ENCODE measurements at places on chromosomes 3 and 15.

DNA sequence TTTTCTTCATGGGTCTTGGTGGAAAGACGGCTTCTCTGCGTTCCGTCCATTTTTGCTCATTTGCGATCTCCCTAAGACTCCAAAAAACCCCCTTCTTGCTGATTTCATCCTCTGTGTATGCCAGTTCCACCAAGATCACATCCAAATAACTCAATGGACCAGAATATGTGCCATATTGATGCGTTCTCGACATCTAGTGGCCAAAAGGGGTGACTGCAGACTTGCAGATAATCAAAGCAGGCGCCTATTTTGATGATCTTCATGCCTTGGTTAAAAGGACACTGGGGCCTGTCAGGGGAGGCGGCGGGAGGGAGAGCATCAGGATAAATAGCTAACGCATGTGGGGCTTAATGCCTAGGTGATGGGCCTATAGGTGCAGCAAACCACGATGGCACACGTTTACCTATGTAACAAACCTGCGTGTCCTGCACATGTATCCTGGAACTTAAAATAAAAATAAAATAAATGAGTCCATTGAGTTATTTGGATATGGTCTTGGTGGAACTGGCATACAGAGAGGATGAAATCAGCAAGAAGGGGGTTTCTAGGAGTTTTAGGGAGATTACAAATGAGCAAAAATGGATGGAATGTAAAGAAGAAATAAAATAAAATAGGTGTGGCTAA is 104.2 kb upstream of the RAD18 start:
- peak; percentile 12 for DNase-seq

DNA sequence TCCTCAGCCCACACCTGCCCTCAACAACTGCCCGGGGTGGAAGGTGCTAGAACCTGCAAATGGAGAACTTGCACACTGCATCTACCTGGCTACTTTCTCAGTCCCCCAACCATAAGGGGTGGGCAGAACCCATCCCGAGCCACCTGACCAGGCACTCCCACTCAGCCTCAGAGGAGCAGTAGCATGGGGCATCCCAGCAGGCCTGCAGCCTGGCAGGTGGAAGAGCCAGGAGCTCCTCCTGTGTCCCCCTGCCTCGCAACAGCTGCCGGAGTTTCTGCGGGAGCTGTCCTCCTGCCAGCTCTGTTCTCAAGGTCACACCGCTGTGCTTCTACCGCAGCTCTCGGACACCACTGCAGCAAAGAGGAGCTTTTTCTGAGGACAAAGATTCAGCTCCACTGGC is 27.5 kb downstream of the RAB6B start:
- DNase-seq = peak; percentile 38

GRCh38 chr3:44762690-44763089 is 1.1 kb downstream of the KIF15 start:
- no peak for DNase-seq

GRCh38 chr15:64755427-64755940 is 19.9 kb downstream of the RBPMS2 start:
- no peak for DNase-seq

- DNase-seq = no peak
Observed at GRCh38 chr3:66904831-66905493, 93.1 kb upstream of the KBTBD8 start.

GRCh38 chr3:161409858-161410257 is 38.5 kb upstream of the SPTSSB start:
- no peak for DNase-seq

DNA sequence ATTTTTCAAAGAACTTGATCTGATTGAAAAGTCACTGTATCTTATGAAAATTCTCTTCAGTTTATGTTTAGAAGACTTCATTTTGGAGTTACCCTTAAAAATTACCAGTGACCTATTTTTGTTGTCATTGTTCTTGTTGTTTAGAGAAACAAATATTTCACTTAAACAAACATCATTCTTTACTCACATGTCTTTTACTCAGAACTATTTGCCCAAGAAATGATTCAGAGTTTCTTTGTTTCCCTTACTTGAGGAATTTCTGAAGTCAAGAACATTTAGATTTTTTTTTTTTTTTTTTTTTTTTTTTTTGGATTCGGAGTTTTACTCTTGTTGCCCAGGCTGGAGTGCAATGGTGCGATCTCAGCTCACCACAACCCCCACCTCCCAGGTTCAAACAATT is 259.6 kb upstream of the UBE2E1 start:
- DNase-seq = no peak

DNA sequence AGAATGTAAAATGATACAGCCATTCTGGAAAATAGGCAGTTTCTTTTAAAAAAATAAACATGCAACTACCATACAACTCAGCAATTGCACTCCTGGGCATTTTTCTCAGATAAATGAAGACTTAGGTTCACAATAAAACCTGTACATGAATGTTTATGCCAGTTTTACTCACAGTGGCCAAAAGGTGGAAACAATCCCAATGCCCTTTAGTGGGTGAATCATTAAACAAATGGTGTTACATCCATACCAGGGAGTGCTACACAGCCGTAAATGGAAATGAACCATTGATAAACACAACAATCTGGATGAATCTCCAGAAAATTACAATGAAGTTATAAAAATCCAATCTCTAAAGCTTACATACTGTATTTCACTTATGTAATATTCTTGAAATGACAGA is 140.3 kb downstream of the ADAMTSL3 start:
- DNase-seq = no peak

DNA sequence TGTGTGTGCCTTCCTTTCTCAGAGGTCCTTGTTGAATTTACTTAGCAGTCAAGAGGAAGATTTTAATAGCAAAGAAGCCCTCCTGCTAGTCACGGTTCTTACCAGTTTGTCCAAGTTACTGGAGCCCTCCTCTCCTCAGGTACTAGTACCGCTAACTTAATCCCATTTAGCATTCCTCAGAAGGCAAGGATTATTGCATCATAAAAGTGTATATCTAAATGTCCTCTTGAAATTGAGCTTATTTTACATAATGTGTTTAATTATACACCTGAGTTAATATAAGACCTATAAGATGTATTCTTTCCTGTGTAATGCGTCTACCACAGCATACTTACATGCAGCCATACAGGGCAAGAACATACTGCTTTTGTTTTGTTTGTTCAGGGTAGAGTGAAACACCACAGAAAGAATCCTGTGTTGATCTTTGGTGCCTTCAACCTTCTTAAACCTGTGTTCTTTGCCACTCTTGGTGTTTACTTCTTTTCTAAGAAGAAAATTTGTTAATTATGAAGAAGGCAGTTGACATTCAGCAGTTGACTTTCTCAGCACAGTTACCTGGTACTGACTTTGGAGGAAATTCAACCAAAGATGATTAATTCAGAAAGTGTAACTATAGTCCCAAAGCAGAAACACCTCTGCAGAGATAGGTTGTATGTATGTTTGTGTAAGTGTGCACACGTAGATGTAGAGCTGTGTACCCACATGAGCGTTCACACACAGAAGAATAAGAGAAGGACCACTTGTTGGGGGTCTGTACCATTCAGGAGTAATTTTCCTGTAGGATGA is 33.1 kb downstream of the POLG start:
- no peak for DNase-seq

GRCh38 chr3:122353893-122354401 is 28.9 kb downstream of the CSTA start:
- no peak for DNase-seq

DNA sequence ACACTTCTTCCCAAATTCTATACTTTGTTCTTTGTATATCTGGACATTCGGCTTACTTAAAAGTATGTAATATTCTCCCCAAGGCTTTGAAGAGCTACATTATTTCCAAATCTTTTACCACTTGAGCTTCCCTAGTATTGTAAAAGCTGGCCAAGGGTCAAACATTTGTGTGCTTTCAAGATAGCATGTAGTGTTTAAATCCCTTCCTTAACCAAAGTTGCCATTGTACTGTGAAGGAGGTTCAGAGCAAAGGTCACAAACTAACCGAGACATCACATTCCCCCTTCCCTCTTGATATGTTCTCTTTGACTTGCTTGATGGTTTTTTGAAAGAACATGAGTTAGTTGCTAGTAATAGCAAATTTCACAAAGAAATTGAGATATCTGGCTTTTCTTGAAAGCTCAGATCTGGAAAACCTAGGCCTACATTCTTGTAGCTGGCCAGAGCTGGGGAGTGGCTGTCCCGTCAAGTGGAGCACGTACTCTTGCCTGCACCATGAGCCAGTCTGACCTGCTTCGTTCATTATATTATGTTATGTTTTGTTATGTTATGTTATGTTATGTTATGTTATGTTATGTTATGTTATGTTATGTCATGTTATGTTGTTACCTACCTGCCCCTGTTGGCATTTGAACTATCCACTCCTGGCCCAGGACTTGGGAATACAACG is 60.2 kb downstream of the FILIP1L start:
- no peak for DNase-seq

DNA sequence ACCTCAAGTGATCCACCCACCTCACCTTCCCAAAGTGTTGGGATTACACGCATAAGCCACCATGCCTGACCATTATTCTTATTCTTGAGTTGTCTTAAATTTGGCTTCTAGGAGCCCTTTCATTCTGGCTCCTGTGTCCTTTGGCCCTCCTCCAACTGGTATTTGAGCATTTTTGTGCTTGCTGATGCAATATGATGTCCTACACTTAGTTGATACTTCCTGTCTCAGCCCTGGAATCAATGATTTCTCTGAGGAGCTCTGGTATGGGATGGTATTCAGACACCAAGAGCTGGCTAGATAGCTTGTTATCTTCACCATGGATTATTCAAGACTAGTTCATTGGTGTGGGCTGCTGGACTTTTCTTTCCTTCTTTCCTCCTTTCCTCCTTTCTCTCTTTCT is 25.4 kb downstream of the ZNF621 start:
- no peak for DNase-seq

- DNase-seq = no peak
Observed at GRCh38 chr15:31440754-31441311, 114.2 kb downstream of the KLF13 start.

DNA sequence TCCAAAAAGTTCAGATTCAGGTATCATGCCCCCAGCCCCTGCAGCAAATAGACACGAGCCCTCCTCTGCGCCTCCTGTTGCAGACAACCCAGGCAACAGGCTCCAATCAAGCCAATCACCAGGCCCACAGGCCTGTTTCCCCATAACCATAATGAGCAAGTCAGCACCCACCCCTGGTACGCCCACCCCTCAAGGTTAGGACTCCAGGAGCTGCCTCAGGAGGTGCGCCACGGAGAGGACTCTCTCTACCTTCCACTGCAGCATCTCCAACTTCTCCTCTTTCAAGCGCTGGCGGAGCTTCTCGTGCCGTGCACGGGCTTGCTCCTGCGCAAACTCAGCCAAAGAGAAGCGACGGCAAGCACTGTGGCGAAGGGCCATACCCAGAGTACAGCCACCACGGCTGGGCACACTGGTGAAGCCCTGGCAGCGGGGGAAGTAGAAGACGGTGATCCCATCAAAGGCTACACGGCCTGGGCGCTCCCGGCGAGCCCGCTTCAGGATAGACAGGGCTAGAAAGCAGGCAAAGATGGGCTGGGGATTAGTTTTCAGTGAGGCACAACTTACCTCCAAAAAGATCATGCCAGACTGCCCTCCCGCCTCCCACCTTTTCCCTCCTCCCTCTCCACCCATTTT is 8.5 kb downstream of the CSRNP1 start:
- no peak for DNase-seq

- no peak for DNase-seq
Observed at GRCh38 chr15:39326306-39326975, 254.4 kb upstream of the THBS1 start.

DNA sequence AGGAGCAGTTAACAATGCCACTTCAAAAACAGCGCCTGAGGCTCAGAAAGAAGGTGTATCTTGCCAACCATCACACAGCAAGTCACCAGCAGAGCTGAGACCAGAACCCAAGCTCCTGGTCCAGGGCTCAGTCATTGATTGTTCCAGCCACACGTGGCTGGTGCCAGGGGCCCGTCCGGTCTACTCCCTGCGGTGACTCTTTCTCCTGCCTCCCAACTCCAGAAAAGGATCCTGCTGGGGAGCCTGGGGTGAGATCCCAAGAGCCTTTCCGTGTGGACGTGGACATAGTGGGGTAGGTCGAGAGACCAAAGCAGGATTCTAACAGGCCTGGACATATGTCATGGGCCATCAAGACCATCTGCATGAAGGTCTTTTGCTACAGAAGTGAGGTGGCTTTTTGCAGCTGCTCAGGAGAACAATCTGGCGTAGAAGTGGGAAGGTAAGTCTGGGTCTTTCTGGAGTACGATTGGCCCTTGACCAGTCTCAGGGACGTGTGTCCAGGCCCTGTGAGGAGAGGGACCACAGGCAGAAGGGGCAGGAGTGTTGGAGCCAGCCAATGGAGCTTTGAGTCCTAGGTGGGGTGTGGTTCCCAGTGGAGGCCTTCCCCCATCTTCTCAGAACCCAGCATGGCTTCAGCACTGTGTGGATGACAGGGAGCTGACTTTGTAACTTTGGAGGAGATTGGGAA is 105.4 kb downstream of the HMG20A start:
- no peak for DNase-seq

- DNase-seq = no peak
Observed at GRCh38 chr3:14413381-14414071, 11.1 kb downstream of the SLC6A6 start.

DNA sequence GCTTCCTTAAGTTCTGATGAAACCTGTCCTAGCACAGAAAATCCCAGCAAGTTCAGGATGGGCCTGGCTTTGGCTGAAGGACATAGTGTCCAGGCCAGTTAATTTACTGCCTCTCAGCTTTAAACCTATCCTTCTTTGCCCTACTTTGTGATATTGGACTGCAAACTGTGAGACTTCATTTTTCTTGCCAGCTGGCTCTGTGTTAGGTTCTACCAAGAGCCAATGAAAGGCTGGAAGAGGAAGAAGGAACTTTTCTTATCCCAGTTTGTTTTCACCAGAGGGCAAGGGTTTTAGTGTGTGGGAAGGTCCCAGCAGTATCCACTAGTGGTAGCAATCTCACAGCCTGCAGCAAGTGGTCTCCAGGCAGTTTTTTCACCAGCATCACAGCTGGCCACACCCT is 18.2 kb downstream of the DCUN1D1 start:
- no peak for DNase-seq

DNA sequence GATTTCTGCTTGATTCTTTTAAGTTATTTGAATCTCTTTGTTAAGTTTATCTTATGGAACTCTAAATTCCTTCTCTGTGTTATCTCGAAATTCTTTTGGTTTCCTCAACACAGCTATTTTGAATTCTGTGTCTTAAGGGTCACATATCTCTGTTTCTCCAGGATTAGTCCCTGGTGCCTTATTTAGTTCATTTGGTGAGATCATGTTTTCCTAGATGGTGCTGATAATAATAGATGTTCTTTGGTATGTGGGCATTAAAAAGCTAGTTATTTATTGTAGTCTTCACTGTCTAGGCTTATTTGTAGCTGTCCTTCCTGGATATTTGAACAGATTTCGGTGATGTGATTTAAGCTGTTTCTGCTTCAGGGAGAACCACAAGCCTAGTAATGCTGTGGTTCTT is 615.6 kb upstream of the NECTIN3 start:
- no peak for DNase-seq

DNA sequence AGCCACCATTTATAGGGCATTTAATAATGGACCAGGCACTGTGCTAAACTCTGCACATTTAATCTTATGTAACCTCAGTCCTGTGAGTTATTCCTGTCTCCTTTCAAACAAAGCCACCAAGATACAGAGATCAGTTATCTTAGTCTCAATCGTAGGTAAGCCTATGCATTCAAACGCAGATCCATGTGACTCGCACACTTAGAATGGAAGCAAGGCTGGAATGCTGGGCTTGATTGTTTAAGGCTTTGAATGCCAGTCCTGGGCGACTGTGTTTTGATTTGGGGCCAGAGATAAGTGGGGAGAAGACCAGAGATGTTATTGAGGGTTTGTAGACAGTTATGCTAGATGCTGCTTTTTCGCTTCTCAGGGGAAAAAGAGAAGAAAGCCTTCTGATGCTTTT is 22.2 kb downstream of the MED12L start:
- no peak for DNase-seq

- DNase-seq = no peak
Observed at GRCh38 chr3:55668359-55668758, 181.3 kb upstream of the WNT5A start.

GRCh38 chr3:42936157-42936981 is 30.4 kb downstream of the ZNF662 start:
- DNase-seq = peak; percentile 78

Data from COR-L47 (cell line).